ENCODE measurements at places on chromosomes 2 and 18.
A peak's percentile ranks its signal among the peaks of the same experiment; 100 is the strongest.

- peak; percentile 73 for DNase-seq
Observed at GRCh38 chr2:7014174-7014640, 97.0 kb downstream of the RNF144A start.

DNA sequence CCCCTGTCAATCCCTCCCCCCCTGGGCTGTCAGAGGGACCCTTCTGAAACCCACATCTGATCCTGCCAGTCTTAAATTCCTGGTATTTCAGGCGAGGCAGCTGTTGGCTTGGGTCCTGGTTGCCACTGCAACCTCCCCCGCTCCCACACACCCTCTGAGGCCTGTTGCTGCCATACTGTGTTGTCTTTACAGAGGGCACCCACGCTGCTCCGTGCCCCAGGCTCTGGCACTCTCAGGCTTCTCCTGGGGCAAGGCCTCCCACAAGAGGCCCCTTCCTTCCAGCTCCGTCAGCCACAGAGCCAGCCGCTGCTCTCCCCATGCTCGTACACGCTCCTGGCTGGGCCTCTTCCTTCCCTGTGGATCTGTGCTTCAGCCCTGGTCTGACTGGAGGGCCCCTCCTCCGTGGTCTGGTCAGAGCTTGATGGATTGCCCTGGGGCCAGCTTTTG lies 8.6 kb downstream of the CABLES1 start:
- DNase-seq: no peak

GRCh38 chr18:25005541-25006403 lies 346.2 kb downstream of the ZNF521 start:
- DNase-seq: no peak

DNA sequence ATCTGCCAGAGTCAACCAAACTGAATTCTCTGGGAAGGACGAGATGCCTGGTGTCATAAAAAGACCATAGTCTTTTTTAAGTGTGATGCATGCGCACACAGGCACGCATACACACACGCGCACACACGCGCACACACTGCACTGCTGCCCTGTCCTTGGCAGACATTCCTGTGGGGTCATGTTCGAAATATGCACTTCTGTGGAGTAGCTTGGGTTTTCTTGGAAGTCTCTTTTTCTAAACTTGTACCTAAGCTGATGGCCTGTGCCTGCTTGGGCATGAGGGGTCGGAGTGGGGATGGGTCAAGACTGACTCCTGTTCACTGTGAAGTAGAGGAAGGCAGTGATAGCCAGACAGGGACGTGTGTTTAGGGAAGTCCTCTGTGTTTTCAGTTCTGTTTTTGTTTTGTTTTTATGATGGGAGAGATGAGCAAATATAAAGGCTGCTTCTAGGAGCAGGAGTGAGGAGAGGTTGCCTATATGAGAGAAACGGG lies 4.0 kb upstream of the RMC1 start:
- no peak for DNase-seq

- peak; percentile 31 for DNase-seq
Observed at GRCh38 chr2:210195101-210195852, 24.1 kb upstream of the KANSL1L start.

- no peak for DNase-seq
Observed at GRCh38 chr2:238493411-238493810, 66.7 kb downstream of the ASB1 start.

GRCh38 chr2:218896501-218897393 lies 16.1 kb downstream of the WNT10A start:
- DNase-seq: peak; percentile 72

GRCh38 chr18:51028201-51028805 lies 1.7 kb upstream of the SMAD4 start:
- peak; percentile 17 for DNase-seq

GRCh38 chr18:75581336-75582131 lies 154.0 kb upstream of the SMIM21 start:
- no peak for DNase-seq

GRCh38 chr2:239583879-239584859 lies 183.3 kb upstream of the HDAC4 start:
- DNase-seq: no peak

GRCh38 chr2:107111623-107112022 lies 225.7 kb upstream of the ST6GAL2 start:
- no peak for DNase-seq

DNA sequence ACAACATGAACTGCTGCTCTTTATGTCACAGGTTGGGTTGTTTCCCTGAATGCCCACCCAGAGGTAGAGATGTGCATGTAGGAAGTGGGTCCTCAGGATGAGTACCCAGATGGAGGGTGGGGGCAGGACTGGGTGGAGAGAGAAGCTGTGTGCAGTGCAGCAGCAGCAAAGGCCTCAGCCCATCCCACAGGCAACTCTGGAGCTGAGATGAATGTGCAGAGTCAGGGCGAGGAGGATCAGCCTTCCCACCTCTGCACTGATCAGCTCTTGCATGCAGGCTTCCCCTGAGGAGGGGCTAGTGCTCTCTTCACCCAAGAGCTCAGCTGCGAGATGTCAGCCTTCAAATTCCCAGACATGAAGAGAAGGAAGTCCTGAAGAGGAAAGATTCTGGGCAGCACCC lies 326.2 kb upstream of the RAB6C start:
- DNase-seq: no peak

- no peak for DNase-seq
Observed at GRCh38 chr2:223054193-223054781, 2.3 kb downstream of the KCNE4 start.

DNA sequence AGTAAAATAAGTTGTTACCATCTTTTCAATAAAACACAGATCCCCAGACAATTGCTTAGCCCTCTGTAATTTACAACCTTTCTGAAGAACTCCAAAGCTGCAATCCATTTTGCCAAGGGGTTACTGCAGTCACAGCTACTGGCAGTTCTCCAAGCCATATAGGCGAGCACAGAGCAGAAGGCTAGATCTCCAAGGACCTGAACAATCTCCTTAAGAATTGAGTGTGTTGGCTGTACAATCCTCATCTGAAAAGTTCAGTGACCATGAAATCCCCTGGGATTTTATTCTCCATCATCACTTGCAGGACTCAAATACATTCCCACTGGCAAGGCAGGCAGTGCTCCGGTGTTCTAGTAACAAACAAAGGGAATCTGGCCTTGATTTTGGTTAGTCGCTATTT lies 103.9 kb upstream of the LRP1B start:
- no peak for DNase-seq

DNA sequence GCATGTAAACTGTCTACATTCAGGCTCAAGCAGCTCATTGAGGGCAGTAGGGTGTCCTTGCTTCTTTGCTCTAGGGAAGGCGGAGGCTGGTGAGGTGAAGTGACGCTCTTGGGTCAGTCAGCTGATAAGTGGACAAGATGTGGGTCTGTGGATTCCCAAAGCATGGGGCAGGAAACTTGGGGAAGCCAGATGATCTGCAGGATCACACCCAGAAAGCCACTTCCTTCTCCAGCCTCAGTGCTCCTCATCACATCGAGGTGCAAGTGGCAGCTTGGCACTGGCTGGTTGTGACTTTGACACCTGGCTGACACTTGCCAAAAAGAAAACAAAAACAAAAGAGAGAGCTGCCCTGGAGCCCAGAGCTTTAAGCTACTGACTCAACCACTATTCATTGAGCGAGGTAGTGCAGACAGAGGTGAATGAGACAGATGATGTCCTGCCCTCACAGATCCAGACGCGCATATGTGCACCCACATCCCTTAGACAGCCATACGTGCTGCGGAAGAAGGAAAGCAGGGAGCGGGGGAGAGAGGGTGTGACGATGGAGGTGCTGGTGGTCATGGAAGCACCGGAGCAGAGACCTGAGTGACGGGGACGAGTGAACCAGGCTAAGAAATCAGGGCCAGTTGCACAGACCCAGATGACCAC lies 3.1 kb upstream of the CIB4 start:
- no peak for DNase-seq

GRCh38 chr2:10120877-10121574 lies 1.5 kb upstream of the RRM2 start:
- DNase-seq: no peak
